ENCODE measurements at places on chromosomes 13 and 19.

GRCh38 chr19:5580161-5580571 lies 12.4 kb upstream of the TINCR start:
- no peak for DNase-seq

GRCh38 chr19:31185261-31185660 lies 164.0 kb downstream of the TSHZ3 start:
- no peak for DNase-seq

- no peak for DNase-seq
Observed at GRCh38 chr13:60402022-60402421, 5.0 kb downstream of the TDRD3 start.

GRCh38 chr13:43085545-43085944 lies 62.2 kb downstream of the DNAJC15 start:
- DNase-seq = no peak

GRCh38 chr13:25538276-25538675 lies 166.5 kb downstream of the ATP8A2 start:
- DNase-seq = no peak

DNA sequence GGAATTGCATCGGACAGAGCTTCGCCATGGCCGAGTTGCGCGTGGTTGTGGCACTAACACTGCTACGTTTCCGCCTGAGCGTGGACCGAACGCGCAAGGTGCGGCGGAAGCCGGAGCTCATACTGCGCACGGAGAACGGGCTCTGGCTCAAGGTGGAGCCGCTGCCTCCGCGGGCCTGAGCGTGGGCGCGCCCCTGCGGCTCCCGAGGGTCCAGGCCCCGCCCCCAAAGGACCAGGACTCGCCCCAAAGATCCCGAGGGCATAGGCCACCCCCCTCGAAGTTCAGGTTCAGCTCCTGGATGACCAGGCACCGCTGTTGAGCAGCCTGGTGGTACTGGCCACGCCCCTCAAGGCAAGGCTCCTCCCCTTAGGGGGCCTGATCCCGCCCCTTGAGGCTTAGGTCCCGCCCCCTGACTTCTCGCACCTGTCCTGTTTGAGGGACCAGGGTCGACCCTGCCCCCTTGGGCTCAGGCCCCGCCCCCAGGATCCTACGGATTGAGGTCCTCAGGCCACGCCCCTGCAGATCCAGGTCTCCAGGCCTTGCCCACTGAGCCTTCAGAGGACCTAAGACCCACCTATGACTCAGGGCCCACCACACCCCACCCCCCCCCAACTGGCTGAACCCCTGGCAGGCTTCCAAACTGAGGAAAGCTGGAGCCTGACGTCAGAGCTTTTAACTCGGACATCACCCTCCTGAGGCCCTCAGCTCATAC lies 43.1 kb downstream of the CYP4F22 start:
- DNase-seq = peak; percentile 90

GRCh38 chr13:71214357-71214756 lies 652.6 kb downstream of the DACH1 start:
- no peak for DNase-seq

GRCh38 chr13:78993792-78994191 lies 334.8 kb upstream of the OBI1 start:
- no peak for DNase-seq

DNA sequence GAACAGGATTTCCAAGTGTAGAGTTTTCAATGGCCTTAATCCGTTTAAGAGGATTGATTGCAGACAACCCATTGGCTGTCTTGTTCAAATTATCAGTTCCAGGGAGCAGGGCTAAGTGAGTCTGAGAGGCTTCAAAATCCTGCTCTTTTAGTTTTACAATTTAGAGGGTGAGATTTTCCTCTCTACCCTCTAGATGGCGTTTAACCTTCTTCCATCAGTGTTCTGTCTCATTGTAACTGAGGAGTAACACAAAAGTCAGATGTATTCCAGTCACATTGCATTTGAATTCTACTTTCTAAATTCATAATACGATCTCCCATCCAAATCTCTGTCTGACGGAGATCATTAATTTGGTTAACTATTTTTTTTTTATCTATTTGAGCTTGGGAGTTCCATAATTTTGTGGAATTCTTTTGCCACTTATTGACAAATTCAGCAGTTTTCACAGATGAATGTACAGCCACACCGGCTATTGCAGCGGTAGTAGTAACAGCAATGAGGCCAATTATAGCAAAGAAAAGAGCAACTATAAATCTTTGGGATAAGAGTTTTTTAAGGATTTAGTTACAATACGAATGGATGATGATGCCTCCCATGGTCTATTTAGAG lies 7.8 kb upstream of the C19orf84 start:
- no peak for DNase-seq

DNA sequence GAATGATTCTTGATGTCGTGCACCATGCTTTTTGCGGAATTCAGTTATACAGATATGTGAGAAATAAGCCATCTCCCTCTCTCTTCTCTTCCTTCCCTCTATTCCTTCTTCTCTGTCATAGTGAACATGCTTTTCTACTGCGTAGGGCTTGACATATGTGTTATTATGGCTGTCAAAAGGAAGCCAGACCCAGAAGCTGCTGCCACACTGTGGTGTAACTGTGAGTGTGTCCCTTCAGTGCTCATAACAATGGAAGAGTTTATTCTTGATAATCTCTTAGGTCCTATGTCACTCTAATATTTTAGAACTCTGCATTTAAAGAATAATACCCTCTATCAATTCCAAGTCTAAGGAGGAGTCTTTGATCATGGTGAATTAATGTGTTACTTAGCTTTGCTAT lies 208.9 kb upstream of the TMTC4 start:
- DNase-seq = no peak

DNA sequence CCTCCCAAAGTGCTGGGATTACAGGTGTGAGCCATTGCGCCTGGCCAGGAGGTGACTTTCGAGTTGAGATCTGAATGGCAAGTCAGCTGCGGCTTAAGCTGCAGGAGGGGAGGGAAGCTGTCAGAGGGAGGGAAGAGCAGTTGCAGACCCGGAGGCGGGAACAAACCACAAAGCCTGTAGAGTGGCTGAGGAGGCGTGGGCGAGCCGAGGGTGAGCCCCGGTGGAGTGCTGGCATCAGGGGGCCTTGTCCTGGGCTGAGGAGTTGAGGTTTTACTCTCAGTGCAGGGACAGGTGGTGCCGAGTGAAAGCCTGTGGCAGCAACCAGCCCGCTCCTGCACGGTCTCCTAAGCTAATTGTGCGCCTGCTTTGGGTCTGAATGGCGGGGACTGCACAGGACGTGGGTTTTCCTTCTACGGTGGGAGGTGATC lies 24.2 kb downstream of the PPP1R37 start:
- peak; percentile 83 for DNase-seq

DNA sequence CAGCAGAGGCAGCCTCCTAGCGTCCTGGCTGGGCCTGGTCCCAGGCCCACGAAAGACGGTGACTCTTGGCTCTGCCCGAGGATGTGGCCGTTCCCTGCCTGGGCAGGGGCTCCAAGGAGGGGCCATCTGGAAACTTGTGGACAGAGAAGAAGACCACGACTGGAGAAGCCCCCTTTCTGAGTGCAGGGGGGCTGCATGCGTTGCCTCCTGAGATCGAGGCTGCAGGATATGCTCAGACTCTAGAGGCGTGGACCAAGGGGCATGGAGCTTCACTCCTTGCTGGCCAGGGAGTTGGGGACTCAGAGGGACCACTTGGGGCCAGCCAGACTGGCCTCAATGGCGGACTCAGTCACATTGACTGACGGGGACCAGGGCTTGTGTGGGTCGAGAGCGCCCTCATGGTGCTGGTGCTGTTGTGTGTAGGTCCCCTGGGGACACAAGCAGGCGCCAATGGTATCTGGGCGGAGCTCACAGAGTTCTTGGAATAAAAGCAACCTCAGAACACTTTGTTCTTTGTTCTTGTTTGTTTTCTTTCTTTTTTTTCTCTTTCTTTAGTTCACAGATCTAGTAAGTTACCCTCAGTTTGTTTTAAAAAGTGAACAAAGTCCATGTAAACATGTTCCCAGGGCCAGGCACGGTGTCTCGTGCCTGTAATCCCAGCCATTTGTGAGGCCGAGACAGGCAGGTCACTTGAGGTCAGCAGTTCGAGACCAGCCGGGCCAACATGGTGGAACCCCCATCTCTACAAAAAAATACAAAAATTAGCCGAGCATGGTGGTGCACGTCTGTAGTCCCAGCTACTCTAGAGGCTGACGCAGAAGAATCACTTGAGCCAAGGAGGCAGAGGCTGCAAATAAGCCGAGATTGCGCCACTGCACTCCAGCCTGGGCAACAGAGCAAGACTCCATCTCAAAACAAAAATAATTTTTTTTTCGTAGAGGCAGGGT lies 10.2 kb downstream of the ANGPTL4 start:
- DNase-seq = no peak

Data from activated CD8-positive, alpha-beta memory T cell treated with anti-CD3 and anti-CD28 coated beads for 24 hours (primary cell).